ENCODE measurements at places on chromosomes 5 and 9. TPM values are rescaled to one million over a fixed set of nuclear protein-coding genes. Genes with fewer than 3 reads are reported as not detected.
A peak's percentile ranks its signal among the peaks of the same experiment; 100 is the strongest.

Gene CYLC2
- total RNA-seq, result not detected

Gene QRFP
- total RNA-seq, result not detected

Gene GFI1B
- total RNA-seq, result not detected

Gene DIRAS2
- 0.26 TPM for total RNA-seq

Gene WDR38
- total RNA-seq, result not detected

Gene XRCC4
- 5.5 TPM for total RNA-seq

Gene ANKRD20A1
- total RNA-seq, result not detected

- DNase-seq, result no peak
Observed at GRCh38 chr9:91746904-91747303, 203.1 kb downstream of the ROR2 start.

- no peak for DNase-seq
Observed at GRCh38 chr5:17680737-17681136, 46.5 kb downstream of the TAF11L14 start.

DNA sequence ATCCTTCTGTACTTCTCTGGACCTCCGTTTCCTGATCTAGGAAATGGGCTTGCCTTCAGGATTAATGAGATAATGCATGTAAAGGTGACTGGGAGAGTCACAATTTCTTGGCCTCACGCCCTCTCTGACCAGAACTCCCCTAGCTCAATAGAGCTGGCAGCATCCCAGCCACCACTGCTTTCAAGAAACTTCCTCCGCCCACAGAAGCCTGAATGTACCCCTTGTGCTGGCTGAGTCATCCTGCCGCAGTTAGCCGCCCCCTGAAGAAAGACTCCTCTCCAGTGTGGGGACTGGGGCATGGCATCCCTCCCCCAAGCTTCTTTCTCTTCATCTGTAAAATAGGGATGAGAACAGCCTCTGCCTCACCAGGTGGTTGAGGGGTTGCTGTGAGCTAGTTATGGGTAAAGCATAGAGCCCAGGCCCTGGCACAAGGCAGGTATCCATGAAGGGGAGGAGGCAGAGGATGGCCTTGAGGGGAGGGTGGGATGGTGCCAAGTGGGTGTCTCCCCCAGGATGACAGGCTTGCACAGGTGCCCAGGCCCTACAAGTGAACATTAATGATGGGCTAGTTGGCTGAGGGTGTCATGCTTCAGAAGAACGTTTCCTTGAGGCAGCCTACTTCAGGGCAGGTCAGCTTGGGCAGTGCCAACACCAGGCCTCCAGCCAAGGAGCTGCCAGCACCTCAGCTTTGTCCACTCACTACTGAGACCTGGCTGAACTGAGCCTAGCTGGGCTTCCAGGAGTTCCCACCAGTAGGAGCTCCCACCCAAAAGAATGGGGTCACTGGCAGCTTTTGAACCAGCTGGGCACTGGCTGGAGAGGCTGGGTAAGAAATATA is 3.4 kb downstream of the PDLIM4 start:
- DNase-seq, result peak; percentile 87

DNA sequence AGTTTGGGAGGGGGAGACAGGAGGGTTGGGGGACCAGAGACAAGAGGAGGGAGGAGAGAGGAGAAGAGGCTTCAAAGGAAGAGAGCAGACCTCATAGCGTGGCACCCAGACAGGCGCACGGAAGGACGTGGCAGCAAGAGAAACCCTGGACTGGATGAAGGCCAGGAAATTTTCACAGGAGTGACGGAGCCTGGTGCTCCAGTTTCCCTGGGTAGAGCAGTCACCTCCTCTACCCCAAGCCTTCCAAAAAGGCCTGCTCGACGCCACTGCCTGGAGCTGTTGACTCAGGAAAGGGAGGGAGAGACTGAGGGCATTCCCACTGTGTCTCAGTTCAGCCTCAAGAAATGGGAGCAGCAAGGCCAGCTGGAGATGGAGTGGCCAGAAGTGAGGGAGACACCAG is 19.3 kb downstream of the AK8 start:
- DNase-seq, result no peak

GRCh38 chr9:125145425-125145824 is 2.1 kb upstream of the SCAI start:
- DNase-seq, result no peak

GRCh38 chr9:93346231-93347112 is 105.0 kb upstream of the FAM120A start:
- DNase-seq, result no peak

DNA sequence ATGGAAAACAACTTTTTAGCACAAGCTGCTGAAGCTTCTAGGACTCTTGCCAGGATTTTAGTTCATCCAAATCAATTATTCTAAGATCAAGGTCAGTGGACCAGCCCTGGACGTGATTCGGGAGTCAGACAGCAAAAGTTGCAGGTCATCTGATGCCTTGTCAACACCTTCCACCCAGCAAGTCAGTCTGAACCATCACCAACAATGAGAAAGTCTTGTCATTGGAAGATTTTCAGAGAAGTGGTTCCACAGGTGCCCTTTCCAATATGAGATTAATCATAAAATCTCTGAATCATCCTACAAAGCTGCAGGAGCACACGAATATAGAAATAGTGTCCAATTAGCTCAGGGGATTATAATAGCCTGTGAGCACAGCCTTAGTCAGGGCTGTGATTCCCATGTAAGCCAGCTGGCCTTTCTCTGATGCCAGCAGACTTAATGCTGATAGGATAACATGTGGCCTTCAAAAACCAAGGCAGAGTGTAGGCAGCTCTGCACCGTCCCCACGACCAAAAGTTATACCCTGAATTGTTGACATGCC is 445.0 kb upstream of the TRPC7 start:
- no peak for DNase-seq

GRCh38 chr5:79070350-79070667 is 742 bp downstream of the BHMT2 start:
- peak; percentile 21 for DNase-seq

- peak; percentile 31 for DNase-seq
Observed at GRCh38 chr9:87405677-87406542, 91.8 kb upstream of the DAPK1 start.

GRCh38 chr9:11003836-11004235 is 391.0 kb upstream of the PTPRD start:
- DNase-seq, result no peak

DNA sequence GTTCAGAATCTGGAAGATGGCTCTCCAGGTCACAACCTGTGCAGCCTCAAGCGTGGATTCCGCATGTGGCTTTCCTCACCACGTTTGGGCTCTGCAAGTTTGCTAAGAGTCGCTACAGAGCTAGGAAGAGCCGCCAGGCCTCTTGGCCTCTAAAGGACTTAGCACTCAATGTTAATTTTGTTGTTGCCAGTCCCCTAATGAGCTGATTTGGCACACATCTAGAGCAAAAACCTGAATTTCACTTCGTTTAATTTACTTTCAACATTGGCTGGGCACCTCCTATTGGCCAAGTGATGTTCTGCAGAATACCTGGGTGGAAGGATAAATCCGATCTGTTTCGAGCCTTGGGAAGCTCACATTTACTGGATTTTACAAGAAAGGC is 65.8 kb upstream of the UNC5A start:
- DNase-seq, result no peak

DNA sequence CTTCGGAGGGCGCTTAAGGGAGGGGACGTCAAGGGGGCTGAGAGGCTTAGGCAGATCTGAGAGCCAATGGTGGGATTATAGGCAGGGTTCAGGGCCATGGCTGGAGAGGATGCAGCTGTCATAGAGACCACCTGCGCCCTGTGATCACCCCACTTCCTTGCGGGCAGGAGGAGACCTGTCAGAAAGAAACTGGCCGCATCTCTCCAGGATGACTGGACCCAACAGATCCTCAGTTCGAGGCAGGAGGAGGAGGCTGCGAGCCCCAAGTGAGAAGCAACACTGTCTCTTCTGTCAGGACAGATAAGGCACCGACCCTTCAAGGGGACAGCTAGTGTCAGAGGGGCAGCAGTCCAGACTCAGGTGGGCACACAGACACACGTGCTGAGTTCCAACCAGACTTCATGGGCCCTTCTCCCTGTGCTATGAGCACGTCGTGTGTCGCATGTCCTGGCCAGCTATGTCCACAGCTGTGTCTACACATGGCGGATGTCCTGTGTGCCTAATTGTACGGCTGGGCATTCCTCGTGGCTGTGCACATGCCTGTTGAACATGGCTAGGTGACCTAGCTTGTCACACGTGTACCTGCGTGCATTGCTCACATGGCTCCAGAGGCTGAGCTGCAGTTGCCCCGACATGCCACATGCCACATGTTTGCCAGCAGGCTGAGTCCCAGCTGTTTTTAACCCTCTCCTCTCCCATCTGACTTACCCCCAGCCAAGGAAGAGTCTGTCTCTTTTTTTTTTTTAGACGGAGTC is 583 bp upstream of the AQP3 start:
- no peak for DNase-seq

DNA sequence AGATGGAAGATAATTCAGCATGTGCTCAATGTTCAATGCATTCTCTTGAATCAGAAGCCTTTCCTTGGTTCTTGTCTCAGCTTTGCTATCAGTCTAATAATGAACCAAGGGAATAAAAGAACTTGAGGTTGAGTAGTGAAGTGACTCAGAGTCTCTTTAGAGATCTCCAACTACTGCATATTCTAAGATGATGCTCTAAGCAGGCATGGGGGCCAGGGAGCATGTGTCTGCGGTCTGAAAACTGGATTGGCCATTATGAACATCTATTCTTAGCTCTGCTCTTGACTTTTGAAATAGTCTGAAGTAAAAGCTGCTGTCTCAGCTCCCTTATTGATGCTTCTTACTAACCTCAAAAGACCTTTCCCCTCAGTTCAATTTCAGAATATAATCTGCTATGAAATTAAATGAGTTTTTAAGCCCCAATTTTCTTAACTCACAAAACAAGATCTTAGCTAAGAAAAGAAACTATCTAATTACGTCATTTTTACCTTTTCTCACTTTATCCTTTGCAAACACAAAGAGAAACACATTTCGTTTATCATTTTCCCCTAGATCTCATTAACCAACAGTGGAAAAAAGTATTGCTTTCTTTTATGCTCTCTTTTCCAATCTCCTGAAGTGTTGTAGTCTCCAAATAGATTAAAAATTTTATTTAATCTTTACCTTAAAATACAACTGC is 44.8 kb downstream of the PLCXD3 start:
- no peak for DNase-seq

GRCh38 chr9:35257986-35258659 is 96.3 kb downstream of the UNC13B start:
- no peak for DNase-seq

GRCh38 chr9:77802515-77803293 is 154.6 kb upstream of the GNA14 start:
- no peak for DNase-seq

DNA sequence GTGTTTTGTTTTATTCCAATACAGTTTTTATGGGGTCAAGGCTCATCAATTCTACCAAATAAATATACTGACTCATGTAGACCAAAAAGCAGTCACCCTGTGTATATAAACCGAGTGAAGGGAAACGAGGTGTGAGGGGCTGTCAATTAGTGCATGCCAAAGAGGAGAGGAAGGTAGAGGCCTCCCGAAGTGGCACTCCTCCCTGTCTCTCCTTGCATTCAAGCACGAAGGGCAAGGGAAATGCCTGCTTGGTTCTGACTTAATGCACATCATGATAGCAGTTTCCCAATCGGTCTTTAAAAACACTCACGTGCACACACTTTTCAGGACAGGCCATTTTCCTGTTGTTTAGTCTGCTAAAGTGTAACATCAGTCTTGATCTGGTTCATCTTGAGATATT is 125.6 kb upstream of the SLCO6A1 start:
- no peak for DNase-seq
